Brain pericyte (primary cell): ENCODE measurements at places on chromosomes 6 and 20.

DNA sequence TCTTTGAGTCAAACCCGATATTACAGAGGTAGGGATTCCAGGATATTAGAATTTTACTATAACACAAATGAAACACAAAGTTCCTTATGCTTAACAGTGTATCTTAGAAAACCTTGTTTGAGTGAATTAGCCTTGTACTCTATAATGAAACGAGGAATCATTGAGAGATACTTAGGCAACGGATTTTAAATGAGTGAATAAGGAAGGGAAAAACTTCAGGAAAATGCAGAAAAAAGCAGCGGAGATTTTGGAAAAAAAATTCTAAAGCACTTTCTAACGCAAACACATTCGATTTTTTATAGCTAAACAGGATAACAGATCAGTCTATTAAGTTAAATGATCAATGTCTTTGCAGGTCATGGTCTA is 137.3 kb downstream of the HFE start:
- no peak for DNase-seq

DNA sequence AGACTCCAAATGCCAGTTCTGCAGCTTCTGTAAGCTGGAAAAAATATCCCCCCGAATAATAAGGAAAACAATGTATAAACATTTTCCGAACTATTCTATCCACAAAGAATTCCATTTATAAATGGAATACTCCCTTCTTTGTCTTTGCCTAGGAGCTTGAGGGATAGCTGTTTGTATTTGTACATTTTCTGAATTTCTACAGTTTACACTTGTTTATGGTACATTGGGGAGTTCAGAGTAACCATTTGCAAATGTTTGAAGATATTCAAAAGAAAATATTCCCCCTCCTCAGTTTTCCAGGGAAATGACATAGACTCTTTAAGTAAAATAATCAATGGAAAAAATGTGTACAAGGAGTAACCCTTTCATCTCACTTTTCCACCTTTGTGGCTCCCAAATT is 149.6 kb downstream of the SOBP start:
- DNase-seq: no peak

- DNase-seq: no peak
Measured at GRCh38 chr6:164048840-164049516, 634.5 kb downstream of the QKI start.

- no peak for DNase-seq
Measured at GRCh38 chr6:73375216-73375615, 5.5 kb upstream of the OOEP start.

GRCh38 chr6:139425780-139426179 is 51.3 kb upstream of the CITED2 start:
- no peak for DNase-seq

GRCh38 chr20:18748987-18749386 is 64.6 kb upstream of the SCP2D1 start:
- DNase-seq: no peak
